ENCODE measurements at places on chromosomes 1 and 21.

DNA sequence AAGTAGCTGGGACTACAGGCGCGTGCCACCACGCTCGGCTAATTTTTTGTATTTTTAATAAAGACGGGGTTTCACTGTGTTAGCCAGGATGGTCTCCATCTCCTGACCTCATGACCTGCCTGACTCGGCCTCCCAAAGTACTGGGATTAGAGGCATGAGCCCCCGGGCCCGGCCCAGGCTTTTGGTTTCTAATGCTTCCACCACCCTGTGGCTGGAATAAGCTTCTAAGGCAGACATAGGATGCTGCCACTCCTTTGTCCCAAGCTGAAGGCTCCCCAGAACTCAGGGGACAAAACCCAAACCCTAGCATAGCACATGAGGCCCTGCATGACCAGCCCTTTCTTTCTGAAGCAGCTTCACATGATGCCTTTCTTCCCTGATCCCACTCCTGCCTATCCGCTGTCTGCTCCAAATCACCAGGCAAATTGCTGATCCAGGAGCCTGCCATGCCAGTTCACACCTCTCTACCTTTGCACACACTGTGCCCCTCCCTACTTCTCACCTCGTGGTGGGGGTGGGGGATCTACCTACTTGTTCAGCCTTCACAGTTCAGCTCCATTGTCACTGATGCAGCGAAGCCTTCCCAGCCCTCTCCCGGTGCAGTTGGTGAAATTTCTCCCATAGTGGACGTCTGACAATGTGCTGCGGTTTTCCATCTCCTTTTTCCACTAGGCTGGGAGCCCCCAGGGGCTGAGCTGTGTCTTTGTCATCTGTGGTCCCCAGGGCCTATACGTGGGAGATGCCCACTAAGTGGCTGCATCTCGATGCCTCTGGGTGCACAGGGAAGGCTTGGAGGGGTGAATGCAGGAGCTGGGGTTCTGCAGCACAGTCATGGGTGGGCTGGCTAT lies 6.9 kb downstream of the PTPRU start:
- no peak for DNase-seq

DNA sequence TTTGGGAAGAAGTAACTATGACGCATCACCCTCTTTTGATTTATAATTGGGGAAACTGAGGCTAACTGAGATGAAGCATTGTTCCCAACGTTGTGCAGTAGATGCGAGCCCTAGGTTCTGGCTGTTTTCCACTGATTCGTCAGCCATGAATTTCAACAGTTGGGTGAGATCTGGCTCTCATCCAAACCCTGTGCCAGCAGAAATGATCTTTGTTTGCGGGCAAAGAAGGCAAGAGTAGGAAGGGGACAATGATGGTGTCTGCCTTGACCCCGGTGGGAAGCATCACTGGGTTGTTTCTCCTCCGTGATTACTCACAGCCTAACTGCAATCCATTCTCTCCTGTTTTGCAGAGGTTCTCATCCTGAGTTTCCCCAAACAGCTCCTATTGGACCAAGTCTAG lies 142.3 kb downstream of the MIS18A start:
- DNase-seq: peak; percentile 17

DNA sequence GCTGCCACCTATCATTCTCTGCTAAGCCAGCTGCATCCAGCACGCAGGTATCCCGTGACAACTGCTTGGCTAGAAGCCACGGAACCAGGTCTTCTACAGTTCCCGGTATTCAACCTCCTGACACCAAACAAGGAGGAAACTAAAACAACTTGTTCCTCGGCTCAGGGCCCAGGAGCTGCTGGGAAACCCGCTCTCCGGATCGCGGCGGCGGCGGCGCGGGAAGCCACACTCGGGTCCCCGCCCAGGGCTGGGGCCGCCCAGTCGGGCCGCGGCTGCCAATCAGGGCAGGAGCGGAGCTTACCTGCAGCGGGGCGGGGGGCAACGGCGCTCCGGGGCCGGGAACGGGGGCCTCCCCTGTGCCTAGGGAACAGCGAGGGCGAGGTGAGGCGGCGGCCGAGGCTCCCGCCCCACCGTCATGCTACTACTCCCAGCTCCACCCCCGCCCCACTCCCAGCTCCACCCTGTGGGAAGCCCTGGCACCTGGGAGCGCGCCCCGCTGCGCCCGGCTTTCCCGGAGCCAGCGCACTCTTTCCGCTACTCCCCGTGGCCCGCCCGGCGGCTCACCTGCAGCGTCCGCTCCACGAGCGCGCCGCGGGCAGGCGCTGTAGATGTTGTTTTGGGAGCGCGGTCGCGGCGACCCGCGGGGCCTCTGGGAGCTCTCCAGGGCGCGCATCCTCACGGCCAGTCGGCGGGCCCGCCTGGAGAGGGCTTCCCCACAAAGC lies 12.1 kb downstream of the IL24 start:
- peak; percentile 94 for DNase-seq

DNA sequence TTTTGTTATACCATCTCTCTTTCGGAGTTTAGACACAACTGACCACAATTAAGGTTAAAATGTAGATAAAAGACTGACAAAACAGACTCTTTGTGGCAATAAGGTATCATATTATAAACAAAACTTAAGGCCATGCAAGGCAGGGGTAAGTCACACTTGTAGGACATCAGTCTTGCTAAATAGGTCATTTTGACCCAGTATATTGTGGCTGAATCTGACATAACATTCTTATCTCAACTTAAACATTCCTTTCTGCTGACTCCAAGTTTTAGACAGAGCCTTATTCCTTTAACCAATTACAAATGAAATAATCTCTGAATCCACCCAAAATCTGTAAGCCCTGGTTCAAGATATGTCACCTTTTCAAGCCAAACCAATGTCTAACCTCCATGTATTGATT lies 733.4 kb upstream of the B3GALT2 start:
- DNase-seq: no peak

DNA sequence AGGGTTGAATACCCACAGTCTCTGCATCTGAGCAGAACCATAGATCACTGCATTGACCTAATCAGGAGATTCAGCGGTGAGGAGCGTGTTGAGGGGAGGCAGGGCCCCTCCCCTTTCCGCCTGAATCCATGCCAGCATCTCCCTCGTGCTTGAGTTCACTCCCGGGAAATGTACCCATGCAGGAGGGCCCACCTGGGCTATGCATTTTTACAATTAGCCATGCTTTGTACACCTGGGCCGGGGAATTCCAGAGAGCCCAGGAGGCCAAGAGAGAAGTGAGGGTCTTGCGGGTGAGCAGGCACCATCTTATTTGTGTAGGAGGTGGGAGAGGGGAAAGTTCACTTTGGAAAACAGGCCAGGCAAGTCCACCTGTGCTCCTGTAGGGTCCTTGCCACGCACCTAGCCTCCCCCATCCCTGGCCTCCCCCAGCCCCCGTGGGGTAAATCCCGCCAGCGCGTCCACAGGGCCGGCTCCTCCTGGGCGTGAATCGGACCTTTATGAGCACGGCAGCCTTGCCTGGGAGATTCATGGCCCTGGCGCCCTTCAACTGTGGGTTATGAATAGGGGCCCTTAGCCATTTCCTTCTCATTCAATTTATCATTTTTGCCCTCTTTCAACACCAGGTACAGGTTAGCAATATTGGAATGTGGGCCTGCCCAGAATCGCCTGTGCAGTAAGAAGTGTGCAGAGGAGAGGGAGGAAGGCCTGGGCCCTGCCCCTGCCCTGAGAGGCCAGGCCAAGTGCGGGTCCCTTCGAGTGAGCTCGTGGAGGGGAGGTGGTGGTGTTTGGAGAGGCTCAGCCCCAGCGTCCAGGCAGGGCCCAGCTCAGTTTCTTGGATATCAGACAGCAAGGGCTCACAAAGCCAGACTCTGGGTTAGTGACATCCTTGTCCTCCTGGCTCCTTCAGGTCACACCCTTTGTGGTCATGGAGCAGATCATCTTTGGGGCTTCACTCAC lies 84.4 kb upstream of the ACTRT2 start:
- no peak for DNase-seq

DNA sequence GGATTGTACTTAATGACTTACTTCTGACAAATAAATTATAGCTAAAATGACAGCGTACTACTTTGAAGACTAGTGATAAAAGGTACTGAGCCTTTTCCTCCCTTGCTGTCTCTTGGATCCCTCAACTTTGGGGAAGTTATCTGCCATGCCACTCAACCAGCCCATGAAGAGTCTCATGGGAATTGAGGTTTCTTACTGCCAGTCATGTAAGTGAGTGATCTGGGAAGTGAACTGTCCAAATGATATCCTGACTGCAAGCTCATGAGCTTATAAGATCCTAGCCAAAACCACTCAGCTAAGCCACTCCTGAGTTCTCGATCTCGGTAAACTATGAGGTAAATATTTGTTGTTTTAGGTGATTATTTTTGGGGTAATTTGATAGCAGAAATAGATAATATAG lies 247.8 kb downstream of the NCAM2 start:
- no peak for DNase-seq

GRCh38 chr1:115302390-115302961 lies 35.6 kb downstream of the NGF start:
- DNase-seq: no peak

DNA sequence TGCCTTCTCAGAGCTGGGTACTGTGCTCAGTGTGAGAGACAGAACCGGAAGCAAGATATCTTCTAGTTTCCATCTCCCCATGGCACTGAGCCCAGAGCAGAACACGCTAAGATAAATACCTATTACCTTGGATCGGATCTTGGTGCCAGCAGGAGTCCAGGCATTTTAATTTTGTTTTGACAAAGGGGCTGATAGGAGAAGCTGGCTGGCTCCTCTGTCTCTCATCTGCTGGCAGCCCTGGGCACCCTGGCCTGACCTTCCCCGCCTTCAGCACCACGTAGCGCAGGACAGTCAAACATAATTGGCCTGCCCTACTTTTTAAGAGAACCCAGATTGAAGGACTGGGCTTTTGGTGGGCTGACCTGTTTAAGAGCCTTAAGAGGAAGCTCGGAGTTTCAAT lies 160.7 kb upstream of the KLHDC7A start:
- DNase-seq: no peak

DNA sequence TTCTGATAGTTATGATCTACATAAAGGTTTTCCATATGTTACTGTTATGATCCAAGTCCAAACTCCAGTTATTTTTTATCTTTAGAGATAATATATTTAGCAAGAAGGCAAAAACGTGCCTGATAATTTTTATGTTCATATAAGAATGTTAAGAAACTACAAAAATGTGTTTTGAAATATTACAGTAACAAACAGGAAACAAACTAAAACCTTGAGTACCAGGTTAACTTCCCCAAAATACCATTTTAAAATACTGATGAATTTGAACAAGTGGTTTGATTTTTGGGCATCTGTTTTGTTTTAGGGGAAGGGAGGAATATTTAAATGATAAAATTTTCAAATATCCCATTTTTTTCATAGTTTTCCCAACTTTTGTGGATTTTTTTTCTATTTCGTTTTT lies 124.8 kb downstream of the NR5A2 start:
- DNase-seq: no peak

DNA sequence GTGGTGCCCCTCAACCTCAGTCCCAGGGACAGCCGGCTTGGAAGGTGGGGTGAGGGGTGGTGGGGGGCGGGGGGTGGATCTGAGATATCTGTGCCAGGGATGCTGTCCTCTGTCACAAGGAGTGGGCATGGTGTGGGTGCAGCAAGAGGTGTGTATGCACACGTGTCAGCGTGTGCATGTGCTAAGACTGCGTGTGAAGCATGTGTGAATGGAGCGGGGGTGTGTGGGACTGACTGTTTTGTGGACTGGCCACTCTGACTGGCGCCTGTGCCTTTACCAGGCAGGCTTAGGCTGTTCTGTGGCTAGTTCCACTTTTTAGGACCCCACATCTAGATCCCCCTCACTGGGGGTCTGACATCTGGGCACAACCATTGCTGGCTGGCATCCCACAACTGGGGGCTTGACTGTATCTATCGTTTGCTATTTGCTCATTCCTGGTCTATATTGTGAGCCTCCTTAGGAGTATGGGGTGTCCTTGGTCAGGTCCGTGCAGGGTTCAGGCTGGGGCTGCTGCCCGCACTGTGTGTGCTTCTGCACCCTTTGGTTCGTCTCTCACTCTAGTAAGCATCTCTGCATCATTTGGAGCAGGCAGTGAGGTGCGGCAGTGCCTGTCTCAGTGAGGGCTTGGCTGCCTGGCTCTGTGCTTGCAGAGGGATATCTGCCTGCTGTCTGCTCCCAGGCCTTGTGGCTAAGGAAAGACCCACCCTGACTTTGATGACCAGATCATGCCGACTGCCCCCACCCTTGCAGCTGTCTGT lies 1.9 kb downstream of the AMPD2 start:
- DNase-seq: no peak

GRCh38 chr1:1080951-1081310 lies 6.8 kb upstream of the RNF223 start:
- no peak for DNase-seq

DNA sequence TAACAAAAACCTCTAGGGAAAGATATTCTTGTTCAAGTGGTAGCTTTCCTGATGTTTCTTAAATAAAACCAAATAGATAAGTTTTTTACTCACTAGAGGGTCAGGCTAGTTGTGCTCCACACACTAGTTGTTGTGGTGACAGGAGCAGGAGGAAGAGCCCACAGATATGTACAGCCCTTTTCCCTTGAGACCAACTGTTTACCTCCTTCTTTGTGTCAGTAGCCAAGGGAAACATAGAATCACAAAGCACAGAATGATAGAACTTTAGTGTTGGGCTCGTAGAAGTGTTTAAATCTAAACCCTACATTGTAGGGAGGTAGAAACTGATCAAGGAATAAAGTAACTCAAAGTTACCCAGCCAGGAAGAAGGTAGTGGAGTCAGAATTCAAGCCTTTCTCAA lies 309.0 kb downstream of the CTH start:
- no peak for DNase-seq

DNA sequence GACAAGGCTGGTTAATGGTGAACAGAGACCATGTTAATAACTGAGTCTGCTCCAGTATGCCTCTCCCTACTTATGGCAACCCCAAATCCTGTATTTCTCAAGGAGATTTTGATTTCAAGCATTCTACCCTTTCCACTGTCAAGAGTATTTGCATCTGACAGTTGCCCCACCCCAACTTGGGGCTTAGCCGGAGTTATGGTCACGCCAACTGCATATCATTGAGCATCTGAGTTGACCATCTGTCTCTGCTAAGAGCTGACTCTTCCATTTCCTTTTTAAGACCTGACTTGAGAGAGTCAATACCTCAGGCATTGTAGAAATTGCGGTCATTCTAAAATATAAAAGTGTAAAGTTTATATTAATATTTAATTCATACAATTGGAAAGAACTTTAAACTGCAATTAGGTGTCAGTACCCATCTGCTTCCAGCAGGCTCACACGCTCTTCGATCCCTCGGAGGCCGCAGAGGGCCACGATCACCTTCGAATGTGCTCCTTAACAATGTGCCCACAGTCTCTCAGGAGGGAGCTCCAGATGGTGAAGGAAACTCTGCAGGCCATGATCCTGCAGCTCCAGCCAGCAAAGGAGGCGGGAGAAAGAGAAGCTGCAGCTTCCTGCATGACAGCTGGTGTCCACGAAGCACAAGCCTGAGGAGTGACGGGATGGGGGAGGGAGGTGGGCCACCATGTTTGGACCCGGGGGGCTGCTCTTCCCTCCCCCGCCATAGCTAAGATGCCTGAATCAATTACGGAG lies 409.8 kb downstream of the DISC1 start:
- no peak for DNase-seq

All from NCI-H2029 (cell line).